Subcutaneous preadipocyte (primary cell): ENCODE measurements at places on chromosomes 11 and 22. TPM values are rescaled to one million over a fixed set of nuclear protein-coding genes. Genes with fewer than 3 reads are reported as not detected.

Gene SULT4A1
- total RNA-seq: 0.73 TPM in 1 of 2 replicates, not detected in the other

Gene OR5P2
- total RNA-seq: not detected in 2 replicates

Gene SMIM38
- total RNA-seq: under 0.01 TPM in 1 of 2 replicates, not detected in the other

Gene HBE1
- total RNA-seq: not detected in 2 replicates

Gene PLEKHB1
- under 0.01 TPM in 1 of 2 replicates, not detected in the other for total RNA-seq

Gene FOLR2
- total RNA-seq: not detected in 2 replicates

Gene SCT
- not detected in 2 replicates for total RNA-seq

Gene PNPLA5
- total RNA-seq: not detected in 2 replicates

Gene CSF2RB
- total RNA-seq: not detected in 2 replicates

Gene MYH9
- total RNA-seq: 194 and 267 TPM in 2 replicates
